ENCODE measurements at places on chromosomes 6 and 20. TPM values are rescaled to one million over a fixed set of nuclear protein-coding genes. Genes with fewer than 3 reads are reported as not detected.

- no peak for DNase-seq
Measured at GRCh38 chr20:23157734-23158133, 71.6 kb upstream of the CD93 start.

GRCh38 chr6:100281471-100281901 is 183.2 kb downstream of the SIM1 start:
- no peak for DNase-seq

DNA sequence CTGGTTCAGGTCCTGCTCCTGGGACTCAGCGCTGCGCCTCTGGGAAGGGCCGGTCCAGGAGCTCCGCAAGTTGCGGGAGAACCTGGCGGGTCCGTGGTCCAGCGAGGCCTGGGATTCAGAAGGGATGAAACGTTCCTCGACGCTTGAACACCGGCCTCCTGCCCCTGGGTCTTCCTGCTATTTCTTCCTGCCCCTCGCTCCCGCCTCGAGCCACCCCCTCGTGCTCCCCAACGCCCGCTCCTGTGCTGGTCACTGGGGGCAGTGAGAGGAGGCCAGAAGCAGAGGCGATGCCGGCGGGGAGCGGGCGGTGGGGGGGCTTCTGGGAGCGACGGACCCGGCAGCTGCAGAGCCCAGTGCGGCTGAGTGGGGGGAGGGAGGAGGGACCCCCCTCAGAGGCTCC is 20.8 kb upstream of the KIF25 start:
- no peak for DNase-seq

DNA sequence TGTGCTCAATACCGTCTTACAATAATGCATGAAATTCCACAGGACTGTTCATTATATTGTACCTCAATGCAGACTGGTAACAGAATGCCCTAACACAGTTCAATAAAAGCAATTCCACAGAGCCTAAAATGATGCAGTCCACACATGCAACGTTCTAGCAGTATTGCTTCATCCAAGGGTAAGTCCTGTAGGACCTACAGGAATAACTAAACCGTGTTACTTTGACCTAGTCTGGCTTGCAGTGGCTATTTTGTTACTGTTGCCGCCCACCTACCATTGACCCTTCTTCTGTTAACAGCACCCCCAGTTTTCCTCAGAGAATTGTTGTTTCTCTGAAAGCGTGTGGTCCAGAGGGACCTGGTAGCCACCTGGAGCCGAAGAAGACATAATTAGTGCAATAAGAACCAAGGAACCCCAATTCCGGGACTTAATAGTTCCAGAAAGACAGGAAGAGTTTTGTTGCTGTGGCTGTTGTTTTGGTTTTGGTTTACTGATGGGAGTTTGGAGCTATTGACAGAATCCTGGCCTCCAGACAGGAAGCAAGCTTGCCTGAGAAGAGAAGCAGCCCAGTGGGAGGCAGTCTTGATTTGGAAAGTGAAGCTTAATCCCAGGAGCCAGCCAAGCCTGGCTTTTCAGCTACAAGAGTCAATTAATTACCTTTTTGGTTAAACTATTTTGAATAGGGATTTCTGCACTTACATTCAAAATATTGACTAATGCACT is 91.3 kb downstream of the FRK start:
- DNase-seq = no peak

Gene MACROD2
- total RNA-seq = 21.3 TPM

Gene SIRPB2
- total RNA-seq = 9.2 TPM

Gene MUCL3
- total RNA-seq = 2.5 TPM
